ENCODE measurements at places on chromosomes 16 and 17.
A peak's percentile ranks its signal among the peaks of the same experiment; 100 is the strongest.

- peak; percentile 57 for DNase-seq
Observed at GRCh38 chr16:21336231-21336630, 58.1 kb upstream of the CRYM start.

GRCh38 chr16:28078261-28078660 lies 14.7 kb upstream of the GSG1L start:
- DNase-seq, result no peak

GRCh38 chr17:32267690-32268205 lies 2.1 kb downstream of the RHBDL3 start:
- no peak for DNase-seq

DNA sequence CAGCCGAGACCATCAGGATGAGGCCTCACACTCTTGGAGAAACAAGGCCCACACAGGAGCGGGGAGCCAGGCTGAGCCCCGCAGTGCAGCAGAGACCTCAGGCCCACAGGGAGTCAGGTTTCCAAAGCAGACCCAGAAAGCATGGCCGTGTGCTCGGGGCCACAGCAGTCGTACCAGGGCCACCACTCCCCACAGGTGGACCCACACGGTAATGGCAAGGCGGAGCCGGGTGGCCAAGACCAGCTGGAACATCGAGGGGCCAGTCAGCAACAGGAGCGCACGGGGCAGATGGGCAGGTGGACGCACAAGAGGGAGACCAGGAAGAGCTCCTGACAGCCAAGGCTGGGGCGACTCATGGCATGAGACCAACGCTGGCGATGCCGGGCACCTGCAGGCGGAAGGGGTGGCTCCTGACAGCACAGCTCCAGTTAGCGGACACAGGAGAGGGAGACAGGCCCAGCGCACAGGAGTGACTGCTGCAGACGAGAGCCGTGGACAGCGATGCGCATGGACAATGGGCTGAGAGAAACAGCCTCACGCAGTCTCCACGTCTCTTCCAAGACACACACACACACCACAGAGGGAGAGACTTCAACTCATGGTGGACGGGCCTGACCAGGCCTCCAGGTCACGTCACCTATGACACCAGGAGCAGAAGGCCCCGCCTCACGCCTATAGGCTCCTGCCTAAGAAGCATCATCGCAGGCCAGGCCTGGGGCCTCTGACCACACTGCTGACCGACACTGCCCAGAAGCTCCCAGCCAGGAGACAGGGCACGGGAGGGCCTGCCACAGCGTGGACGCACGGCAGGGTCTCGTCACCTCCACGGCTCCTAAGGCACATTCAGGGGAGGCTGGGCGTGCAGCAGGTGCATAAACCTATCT lies 58.6 kb downstream of the ZNF778 start:
- no peak for DNase-seq

DNA sequence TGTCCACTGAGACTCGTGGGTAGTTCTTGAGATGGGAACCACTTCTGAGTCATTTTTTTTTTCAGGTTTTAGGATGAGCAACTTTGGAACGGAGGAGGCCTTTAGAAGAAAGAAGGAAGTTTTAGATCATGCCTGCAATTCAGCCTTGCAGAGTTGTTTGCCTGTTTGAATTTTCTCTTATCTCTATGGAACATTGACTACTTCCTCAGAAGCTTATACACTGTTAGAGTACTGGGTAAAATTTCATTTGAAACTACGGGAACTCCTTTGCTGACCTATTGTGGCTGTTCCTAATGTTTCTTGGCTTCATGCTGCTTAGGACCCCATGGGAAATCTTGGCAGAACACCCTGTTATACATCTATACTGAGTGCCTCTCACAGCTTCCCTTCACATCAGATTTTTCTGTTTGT lies 70.8 kb downstream of the MAP2K6 start:
- no peak for DNase-seq

DNA sequence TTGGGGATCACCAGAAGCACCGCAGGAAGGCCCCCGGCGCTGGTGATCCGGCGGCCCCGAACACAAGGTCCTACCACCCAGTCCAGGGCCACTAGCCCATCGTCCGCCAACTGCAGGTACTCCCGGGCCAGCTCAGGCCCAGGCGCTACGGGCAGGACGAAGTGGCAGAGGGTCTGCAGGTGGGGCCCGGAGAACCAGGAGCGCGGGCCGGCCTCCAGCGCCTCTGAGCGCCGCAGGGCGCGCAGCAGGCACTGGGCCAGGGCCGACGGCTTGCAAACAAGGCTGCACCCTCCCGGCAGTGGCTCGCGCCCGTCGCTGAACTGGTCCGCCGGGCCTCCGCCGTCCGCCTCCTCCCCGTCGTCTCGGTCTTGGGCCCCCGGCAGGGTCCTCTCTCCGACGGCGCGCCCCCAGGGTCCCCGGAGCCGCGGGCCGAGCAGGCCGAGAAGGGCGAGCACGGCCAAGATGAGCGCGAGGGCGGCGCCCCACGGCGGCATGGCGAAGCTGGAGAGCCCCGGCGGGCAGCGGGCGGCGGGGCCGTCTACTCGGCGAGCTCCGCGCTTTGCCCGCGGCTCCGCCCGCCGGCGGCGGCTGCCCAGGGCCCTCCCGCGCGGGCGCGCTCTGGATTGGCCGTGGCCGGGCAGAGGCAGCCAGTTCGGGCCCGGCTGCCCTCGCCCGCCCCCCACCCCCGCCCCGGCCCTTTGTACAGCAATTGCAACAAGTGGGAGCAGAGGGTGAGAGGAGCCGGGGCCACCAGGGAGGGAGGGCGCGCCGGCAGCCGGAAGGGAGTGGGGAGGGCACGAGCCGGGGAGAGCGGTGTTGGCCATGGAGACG lies at the start of gene ABHD15:
ABHD15 (minus strand) TSS at position 565 of the 831 bp plus-strand sequence; CDS start at position 494, 71 bp downstream.
- peak; percentile 59 for DNase-seq

- peak; percentile 91 for DNase-seq
Observed at GRCh38 chr17:66523378-66524200, 221.2 kb downstream of the PRKCA start.

DNA sequence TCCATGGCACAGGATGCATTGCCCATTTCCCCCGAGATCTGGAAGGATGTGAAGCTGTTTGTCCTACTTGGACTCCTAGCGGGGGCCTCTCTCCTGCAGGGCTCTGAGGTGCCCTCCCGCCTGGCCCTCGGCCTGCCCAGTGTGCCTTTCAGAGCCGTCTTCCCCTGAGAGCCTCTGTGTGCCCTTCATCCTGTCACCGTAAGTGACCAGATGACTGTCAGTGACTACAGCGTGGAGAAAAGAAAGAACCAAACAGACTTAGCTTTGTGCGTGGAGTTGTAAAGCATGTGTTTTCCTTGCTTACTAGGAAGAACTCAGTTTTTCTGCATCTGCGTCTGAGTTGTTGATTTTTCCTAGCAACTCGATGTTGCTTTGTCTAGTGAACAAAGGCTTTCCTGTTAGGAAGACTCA lies 56.1 kb downstream of the BANP start:
- no peak for DNase-seq

DNA sequence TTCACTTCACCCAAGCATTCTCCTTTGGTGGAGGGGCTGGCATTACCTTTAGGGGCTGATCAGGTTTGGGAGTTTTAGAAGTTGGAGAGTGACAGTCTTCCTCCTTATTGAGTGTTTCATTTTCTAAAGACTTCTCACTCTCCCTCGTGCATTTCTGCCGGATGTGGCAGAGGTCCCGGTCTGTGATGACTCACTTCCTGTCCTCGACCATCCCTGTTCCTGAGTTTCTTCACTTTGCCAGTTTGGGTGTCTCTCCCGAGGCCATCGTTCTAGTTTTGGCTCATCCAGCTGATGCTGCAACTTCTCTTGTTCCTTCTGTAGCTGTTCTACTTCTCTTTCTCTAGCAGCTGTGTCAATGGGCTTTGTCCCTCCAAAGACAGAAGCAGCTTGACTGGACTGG lies 104.3 kb downstream of the PHKB start:
- peak; percentile 66 for DNase-seq

GRCh38 chr16:85263239-85263585 lies 150.9 kb upstream of the CIBAR2 start:
- DNase-seq, result no peak

DNA sequence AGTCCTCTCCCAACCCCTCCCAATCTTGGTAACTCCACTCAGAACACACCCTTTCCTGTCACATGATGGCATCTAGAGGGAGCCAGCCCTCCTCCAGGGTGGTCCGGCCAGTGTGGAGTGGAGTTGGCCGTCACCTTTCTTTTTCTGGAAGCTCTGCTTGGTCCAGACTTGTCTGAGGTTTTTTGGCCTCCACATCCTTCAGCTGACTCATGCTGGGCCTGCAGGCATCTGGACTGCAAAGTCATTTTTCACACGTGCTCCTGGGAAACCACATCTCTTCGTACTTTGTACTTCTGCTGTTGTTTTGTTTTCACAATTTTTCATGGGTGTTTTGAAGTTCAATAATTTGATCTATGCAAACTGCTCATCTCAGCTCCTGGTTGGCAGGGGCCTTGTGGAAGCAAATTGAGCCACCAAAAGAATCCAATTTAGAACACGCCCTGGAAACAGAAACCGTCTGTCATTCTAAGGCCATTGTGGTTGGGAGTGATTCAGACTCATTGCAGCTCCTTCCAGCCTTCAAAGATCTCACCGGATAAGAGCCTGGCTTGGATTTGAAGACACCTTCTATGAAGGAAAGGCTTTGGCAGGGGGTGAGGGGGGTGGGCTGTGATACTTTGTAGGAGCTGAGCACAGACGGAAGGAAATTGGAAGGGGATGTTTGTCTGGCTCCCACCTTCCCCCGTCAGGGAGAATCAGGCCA lies 42.4 kb upstream of the NF1 start:
- peak; percentile 96 for DNase-seq

DNA sequence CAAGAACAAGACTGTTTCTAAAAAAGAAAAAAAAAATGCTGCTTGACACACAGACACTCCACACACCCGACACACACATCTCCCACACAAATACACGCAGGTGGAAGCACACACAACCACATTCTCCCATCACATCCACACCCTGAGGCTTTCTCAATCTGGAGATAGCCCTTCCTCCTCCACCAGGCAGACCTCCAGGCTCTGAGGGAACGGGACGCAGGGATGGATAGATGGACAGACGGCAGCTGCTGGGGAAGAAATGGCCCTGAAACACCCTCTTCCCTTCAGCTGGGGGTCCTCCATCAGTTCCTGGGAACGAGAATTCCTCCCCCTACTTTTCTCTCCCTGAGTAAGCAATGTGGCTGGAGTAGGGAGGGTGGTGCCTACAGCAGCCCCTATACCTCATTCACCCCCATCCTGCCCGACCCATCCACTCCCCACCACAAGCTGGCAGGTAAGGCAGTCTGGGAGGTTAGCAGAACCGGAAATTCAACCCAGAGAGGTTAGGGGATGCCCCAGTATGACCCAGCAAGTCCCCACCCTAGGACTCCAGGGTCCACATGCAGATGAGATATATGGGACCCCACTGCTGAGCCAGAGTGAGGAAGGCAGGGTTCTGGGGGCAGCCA lies 4.1 kb upstream of the LITAFD start:
- DNase-seq, result no peak

- peak; percentile 74 for DNase-seq
Observed at GRCh38 chr16:86823888-86824671, 245.7 kb downstream of the FOXL1 start.

- no peak for DNase-seq
Observed at GRCh38 chr17:79188048-79188447, 113.4 kb downstream of the ENGASE start.

DNA sequence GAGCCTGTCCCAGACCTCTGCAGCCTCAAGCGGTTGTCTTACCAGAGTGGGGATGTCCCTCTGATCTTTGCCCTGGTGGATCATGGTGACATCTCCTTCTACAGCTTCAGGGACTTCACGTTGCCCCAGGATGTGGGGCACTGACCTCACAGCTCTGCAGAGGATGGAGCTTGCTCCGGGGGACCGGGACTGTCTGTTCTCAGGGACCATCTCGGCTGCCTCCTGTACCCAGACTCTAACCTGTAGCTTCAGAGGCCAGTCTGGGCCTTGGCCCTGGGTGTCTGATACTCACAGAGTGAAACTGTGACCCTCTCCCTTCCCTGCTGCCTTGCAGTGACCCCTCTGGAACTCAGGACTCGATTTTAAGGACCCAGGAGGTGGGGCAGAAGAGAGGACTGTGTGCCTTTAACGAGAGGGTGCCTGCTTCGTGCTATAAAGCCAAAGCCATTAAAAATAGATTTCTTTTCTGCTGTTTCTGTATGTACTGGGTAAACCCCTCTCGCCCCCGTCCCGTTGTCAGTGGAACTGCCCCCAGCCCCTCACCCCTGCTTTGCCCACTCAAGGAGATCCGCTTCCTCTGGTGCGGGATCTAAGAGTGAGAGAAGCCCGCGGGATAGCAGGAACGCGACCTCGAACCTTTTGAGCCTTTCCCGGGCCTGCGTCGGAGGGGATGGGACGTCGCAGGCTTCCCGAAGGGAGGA lies 1.1 kb upstream of the LLGL2 start:
- DNase-seq, result no peak

GRCh38 chr16:22648141-22648540 lies 137.4 kb downstream of the NPIPB5 start:
- no peak for DNase-seq

DNA sequence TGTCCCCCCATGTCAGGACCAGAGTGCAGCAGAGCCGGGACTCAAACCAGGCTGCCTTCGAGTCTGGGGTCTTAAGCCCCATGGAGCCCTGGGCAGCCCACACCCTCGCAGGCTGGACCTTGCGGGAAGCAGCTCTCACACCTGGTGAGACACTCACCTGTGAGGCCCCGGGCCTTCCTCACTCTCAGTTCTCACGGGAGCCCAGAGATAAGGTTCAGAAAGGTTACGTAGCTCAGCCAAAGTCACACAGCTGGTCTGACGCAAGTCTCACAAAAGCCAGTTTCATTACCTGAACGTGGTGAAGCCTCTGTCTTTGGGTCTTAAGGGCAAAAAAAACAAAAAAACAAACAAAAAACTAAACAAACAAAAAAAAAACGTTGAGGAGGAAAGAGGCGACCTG lies 32.8 kb upstream of the SSTR5 start:
- DNase-seq, result no peak

DNA sequence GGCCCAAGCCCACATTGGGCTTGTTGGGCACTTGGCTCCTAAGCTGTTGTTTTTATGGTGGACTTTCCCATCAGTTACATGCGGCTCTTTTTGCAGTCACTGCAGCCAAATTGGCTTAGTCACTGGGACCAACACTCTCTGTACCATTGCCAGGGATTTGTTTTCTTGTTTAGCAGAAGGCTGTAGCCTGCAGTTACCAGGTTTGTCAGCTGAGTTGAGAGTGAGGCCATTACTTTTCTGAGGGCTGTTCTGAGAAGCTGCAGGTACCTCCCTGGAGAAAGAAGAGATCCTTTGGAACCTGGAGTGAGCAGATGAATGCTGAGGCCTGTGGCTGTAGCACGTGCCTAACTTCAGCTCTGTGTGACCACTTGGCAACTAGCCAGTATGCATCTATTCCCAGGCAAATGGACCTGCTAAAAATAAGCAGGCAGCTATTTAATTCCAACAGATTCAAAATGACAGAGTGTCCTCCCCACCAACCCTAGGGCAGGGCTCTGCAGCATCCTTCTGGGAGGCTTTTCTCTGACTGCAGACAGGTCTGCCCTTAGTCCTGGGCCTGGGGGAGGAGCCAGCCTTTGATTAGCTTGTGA lies 12.9 kb downstream of the AKAP1 start:
- peak; percentile 78 for DNase-seq
